ENCODE measurements at places on chromosomes 1 and 21.
A peak's percentile ranks its signal among the peaks of the same experiment; 100 is the strongest.

GRCh38 chr1:22290157-22290556 lies 147.3 kb upstream of the WNT4 start:
- no peak for DNase-seq

- peak; percentile 19 for DNase-seq
Measured at GRCh38 chr1:152869808-152870419, 8.2 kb upstream of the SMCP start.

DNA sequence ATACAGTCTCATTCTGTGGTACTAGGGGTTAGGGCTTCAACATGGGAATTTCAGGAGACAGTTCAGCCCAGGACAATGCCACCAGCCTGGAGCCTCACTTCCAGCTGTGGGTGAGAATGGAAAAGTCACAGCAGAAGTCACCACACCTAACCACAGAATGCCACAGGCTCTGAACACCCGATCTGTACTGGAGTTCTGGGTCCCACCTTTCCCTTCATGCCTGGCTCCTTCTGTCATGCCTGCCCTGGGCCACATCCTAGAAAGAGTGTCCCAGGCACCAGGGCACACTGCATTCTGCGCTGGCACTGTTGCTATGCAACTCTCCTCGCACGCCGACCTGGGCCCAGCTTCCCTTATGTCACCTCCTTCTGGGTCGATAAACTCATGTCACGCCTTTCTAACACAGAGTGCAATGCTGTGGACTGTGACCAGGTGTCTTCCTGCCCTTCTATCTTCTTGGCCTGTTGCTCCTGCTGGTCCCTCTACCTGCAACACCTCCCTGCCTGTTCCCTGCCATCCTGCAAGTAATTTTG lies 21.2 kb downstream of the RCSD1 start:
- no peak for DNase-seq

- no peak for DNase-seq
Measured at GRCh38 chr1:33165209-33165608, 16.6 kb downstream of the TRIM62 start.

- no peak for DNase-seq
Measured at GRCh38 chr1:200710166-200710565, 28.5 kb upstream of the CAMSAP2 start.

DNA sequence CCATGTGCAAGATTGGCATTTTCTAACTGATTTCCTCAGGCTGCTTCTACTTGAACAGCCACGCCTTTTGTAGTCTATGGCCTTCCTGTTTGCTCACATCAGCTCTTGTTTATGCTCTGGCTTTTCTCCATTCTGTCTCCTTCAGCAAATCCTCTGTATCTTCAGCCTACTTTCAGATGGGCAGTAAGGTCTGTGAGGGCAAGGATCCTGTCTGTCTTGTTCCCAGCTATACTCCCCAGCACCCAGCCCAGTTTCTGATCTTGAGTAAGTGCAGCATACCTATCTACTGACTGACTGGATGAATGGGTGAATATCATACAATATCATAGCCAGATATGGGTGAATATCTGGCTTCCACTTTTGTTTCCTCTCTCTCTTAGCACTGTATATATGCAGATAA lies 438.1 kb downstream of the LMO4 start:
- no peak for DNase-seq

DNA sequence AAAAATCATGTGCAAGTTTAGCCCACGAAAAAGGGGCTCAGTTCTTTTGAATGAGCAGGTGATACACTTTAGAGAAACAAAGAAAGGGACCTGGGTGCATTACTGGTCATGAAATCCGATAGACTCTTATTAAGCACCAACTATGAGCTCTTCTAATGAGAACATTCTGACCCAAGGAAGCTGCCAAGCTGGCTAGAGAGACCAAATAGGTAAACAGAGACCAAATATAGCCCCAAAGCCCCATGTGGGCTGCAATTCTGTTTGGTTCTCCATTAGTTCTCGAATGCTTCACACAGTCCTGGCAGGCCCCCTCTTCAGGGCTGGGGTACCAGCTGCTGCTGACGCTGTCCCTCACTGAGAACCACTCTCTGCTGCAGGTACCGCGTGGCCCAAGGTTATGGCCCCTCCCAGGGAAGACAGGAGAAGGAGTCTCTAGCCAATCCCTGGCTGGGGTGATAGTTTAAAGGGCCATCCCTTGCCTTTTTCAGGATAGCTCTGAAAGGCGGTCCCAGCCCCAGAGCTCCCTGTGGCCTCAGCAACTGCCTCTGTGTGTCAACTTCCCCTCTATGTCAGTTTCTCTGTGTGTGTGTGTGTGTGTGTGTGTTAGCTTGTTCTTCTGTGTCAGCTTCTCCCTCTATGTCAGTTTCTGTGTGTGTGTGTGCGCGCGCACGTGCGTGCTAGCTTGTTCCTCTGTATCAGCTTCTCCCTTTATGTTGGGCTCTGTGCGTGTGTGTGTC lies 7.1 kb upstream of the UBXN10 start:
- DNase-seq = no peak

DNA sequence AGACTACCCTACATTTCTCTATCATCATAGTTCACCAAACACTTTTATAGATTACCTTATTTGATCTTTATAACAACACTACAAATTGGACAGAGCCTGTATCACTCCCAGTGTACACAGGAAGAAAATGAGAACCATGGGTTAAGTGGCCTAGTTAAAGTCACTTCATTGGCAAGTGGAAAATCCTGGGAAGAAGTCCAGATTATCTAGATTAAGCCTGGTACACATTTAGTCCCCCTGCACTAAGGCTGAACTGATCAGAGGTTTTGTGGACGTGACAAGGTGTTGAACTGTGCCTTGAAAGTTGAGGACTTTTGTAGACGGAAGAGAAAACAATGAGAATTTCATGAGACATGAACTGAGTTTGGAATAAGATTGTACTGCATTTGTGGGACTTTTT lies 7.5 kb upstream of the USH2A start:
- no peak for DNase-seq

GRCh38 chr1:240152611-240153297 lies 61.1 kb downstream of the FMN2 start:
- no peak for DNase-seq
